Stimulated activated CD4-positive, alpha-beta T cell treated with anti-CD3 and anti-CD28 coated beads, Interleukin-4, amount 100 ng/mL, for 24 hours (primary cell): ENCODE measurements at places on chromosomes 13 and 19.

DNA sequence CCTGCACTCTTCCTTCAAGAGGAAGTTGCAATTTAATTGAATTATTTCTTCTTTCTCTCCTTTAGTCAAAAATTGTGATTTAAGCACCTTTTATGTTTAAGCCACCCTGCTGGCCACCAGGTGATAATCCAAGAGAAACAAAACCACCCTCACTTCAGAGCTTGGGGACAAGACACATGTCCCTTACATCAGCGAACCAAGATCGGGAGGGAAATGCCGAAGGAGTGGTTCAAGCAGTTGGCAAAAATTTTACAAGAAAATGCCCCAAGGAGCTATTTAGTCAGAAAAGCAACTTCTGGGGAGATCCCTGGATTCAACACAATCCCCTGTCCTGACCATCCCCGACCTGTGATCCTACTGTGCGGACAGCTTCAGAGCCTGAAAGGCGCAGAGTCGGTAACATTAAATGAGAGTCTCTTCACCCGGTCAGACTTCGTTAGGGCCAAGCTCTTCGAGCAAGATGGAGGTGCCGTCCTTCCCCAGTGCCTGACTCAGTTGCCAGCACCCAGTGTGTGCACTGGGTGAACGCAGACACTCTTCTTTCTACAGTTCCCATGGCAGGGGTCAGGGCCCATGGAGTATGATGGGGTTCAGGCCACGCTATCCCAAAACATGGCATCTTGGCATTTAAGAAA lies 78.6 kb upstream of the TM9SF2 start:
- no peak for DNase-seq

GRCh38 chr13:30466358-30466714 lies 600 bp upstream of the HMGB1 start:
- no peak for DNase-seq

- DNase-seq, result no peak
Observed at GRCh38 chr19:8695501-8695900, 3.1 kb downstream of the ACTL9 start.

- DNase-seq, result no peak
Observed at GRCh38 chr13:50378509-50379044, 363.3 kb downstream of the KCNRG start.

DNA sequence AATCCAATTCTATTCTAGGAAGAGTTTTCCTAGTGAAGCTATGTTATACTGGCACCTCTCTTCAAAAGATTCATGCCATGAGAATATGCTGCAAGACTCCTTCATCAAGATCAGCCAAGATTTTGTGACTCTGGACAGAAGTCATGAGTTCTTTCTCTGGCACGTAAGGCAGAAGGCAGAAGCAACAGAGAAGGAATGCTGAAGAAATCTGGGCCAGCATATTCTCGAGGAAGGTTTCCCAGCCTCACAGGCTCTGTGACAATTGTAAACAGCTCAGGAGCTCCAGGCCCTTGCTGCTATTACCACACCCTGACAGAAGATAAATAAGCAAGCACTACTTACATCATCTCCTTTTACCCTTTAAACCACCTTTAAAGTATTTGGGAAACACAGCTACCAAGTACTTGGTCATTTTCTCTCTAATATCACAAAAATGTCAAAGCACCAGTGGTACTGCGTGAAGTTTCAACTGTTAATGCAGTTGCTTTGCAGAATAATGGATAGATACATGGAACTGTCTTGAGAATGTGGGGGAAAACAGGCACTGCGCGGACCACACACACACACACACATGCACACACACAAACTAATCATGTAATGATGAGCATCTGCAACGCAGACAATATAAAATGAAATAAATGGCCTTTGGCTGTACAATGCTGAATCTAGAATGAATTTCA lies 55.4 kb downstream of the INTS6 start:
- no peak for DNase-seq

DNA sequence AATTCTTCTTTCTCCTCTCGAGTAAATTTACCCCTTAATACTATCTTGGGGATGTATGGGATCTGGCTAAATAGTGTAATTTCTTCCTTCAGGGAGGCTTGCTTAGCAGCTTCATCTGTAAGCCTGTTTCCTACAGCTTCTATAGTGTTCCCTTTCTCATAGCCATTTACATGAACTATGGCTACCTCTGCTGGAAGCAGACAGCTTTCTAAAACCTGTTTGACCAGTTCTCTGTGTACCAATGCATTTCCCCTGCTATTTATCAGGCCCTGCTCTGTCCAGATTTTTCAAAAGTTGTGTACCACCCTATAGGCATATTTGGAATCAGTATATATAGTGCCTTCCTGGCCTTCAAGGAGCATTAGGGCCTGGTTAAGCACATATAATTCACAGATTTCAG lies 113.6 kb upstream of the PCDH9 start:
- no peak for DNase-seq

- DNase-seq, result no peak
Observed at GRCh38 chr13:29106651-29107050, 286.5 kb downstream of the MTUS2 start.

DNA sequence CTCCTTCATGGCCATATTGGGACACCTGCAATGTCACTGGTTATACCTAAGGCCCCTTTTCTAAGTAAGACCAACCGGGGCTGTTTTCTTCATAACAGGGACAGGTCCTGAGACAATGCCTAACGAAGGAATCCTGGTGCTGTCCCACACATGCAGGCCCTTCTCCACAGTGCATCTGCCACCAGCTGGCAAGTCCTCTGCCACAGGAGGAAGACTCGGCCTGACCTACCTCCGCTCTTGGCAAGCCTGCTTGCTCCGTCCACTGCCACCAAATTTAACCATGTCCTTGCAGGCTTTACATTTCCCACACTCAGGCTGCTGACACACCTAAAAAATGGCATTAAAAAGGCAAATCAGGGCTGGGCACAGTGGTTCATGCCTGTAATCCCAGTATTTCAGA lies 31.8 kb upstream of the EIF3G start:
- no peak for DNase-seq

DNA sequence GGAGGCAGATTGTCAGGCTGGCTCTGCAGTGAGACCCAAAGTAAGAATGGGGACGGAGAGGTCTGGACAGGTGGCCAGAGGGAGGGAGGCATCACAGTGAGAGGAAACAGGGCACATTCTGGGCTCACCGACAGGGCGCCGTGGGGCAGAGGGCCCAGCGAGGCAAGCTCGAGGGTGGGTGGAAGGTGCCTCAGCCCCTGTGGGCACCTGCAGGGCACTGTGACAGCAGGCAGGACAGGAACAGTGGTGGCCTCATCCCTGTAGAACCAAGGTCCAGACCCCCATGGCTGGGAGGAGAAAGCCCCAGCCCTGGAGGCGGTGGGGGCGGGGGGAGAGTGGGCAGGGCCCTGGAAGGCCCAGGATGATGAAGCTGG lies 27.7 kb downstream of the PIP5K1C start:
- DNase-seq, result no peak

GRCh38 chr13:90721937-90722336 lies 625.5 kb upstream of the MIR17HG start:
- no peak for DNase-seq

DNA sequence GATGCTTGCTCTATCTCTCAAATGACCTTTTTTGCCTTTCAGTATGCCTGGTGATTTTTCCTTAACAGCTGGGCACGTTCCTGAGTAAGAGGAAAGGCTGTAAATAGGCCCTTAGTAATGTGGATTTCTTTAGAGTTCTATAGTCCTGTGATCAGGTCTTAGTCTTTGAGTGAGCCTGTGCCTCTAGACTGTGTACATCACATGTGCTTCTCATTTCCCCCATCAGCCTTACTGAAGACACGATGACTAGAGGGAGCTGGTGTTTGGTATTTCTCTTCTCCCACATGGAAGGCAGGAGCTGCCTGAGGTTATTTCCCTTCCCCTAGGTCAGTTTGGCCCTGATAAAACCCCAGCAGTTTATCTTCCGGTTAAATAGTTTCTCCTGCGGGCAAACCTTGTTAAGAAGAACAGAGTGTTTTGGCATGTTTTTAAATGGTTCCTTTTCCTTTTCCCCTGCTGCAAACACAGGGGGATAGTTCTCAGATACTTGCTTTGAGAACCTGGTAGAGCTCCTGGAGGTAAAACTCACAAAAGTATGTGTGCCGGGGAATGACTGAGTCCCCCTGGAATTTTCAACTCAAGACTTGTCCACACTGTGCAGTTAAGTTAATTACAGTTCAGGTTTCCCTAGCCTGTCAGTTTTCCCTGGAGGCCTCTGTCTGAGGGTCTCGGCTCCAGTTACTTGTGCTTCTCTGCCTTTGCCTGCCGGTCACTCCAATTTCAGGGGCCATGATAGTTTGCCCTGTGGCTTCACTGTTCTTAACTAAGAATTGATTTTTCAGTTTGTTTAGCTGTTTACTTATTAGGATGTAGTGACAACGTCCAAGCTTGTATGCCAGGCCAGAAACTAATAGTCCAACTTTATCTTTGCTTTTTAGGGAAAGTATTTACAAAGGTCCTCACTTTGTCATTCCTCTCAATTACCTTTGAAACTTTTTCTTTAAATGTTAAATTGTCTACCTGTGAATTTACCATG lies 94.4 kb downstream of the URI1 start:
- no peak for DNase-seq

- no peak for DNase-seq
Observed at GRCh38 chr13:97234742-97235141, 12.6 kb downstream of the MBNL2 start.

DNA sequence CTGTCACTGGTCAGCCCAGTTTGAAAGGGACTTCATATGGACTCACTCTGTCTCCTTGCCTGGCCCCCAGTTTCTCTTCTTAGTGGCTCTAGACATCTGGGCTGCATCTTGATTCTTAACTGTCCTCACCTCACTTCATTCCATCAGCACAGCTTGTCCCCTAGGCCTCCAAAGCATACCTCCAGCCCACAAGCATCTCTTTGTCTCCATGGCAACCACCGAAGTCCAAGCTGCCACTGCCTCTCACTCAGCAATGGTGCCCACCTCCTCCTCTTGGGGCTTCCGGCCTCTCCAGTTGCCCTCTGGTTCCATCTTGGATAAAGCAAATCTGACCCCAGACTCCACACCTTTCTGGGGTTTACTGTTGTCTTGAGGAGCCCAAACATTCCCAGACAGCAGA lies 9.9 kb upstream of the KLHL26 start:
- DNase-seq, result no peak

GRCh38 chr13:59236944-59237343 lies 926.8 kb downstream of the DIAPH3 start:
- DNase-seq, result no peak

- DNase-seq, result no peak
Observed at GRCh38 chr19:38742296-38742695, 2.0 kb downstream of the CAPN12 start.

GRCh38 chr19:14517840-14518505 lies at the start of gene DNAJB1:
Gene DNAJB1 (minus strand): TSS chr19:14518397. CDS start chr19:14518349, 48 bp downstream.
- peak; percentile 63 for DNase-seq

DNA sequence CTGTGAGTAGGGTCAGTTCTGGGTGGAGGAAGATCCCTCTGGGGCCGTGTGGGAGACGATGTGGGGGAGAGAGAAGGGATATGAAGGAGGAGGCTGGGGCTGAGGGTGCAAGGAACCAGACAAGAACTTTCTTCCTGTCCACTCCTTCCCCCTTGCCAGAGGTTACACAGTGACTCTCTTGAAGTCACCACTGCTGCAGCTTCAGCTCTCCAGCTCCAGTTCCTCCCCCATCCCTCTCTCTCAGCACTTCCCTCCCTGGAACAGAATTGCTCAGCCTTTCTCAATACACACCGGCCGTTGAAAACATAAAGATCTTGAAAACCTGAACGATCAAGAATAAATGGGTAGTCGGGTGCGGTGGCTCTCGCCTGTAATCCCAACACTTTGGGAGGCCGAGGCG lies 5.1 kb downstream of the ZSWIM9 start:
- DNase-seq, result no peak

DNA sequence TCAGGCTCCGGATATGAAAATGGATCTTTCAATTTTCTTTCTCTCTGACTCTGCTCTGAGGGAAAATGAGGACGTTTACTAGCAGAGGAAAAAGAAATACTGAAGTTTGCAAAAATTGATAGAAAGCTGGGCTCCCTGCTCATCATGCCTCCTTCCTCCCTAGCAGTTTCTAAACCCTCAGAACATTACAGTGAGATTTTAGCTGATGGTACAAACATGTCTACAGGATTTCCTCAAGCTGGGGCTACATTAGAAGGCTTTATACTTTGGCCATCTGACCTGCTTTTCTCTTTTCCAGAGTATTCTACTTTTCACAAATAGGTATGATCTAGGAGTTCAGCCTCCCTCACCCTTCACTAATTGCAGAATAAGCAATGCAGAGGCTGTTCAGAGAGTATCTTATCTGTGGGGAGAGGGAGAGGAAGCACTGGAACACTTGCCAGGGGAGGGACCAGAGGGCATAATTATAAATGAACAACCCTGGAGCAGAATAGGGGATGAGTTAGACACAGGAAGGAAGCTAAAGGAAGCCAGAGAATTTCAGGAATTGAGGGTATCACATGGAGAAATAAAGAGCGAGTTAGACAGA lies 30.0 kb downstream of the CEACAM1 start:
- DNase-seq, result no peak

- DNase-seq, result no peak
Observed at GRCh38 chr13:99566125-99567083, 65.1 kb downstream of the TM9SF2 start.

- DNase-seq, result no peak
Observed at GRCh38 chr19:1613808-1614570, 8.7 kb upstream of the UQCR11 start.

- no peak for DNase-seq
Observed at GRCh38 chr19:6682607-6683128, 12.7 kb upstream of the TNFSF14 start.
